Effector CD4-positive, alpha-beta T cell (primary cell): ENCODE measurements at places on chromosomes 1 and 21.

DNA sequence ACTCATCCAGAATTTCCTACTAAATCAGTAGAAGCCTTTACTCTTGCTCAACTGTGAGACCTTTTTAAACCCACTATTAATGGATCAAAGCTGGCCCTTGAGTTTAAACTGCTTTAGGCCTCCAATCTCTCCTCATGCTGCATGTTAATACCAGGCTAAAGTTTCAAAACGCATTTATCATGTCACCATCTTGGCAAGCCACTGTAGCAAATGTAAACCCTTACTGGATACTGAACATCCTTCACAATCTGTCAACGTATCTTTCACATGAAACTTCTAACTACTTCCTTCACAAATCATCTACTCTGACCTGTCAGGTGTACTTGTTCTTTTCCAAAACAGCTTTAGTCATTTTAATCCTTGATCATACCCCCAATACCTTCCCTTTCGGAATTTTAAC lies 3.0 kb downstream of the PAXBP1 start:
- DNase-seq, result no peak

DNA sequence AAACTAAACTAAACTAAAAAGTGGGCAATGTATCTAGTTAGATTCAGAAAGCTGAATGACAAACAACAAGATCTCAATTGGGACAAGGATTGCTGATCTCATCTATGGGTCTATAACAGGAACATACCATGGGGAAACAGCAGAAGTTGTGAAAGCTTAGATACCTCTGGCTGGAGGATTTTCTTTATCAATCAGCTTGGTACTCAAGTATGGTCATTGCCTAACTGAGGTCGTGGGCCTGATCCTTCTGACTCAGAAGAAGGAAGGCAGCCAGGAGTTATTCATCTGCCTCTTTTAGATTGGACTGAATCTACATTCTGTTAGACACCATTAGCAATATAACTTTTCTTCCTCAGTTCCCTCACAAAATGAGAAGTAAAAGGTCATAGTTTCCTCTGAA lies 39.7 kb downstream of the DNTTIP2 start:
- DNase-seq, result no peak

GRCh38 chr1:150207281-150207971 lies 28.5 kb downstream of the ANP32E start:
- DNase-seq, result no peak

GRCh38 chr1:231818337-231818736 lies 191.7 kb downstream of the DISC1 start:
- no peak for DNase-seq

DNA sequence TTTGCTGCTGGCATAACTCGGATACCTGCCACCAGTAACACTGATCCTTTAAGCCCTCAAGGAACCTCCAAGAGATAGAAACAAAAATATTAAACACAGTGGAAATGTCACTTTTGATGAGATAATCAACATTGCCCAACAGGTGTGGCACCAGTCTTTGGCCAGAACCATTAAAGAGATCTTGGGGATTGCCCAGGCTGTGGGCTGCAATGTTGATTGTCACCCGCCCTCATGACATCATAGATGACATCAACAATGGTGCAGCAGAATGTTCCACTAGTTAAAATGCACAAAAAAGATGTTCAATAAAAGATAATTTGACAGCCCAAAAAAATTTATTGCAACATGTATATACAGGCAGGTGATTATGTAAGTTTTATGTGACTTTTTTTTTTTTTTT lies 20.2 kb upstream of the ZMYM1 start:
- DNase-seq, result no peak

GRCh38 chr1:10074852-10075730 lies 42.3 kb downstream of the UBE4B start:
- DNase-seq, result no peak

GRCh38 chr1:97739596-97740103 lies 181.2 kb downstream of the DPYD start:
- DNase-seq, result no peak

DNA sequence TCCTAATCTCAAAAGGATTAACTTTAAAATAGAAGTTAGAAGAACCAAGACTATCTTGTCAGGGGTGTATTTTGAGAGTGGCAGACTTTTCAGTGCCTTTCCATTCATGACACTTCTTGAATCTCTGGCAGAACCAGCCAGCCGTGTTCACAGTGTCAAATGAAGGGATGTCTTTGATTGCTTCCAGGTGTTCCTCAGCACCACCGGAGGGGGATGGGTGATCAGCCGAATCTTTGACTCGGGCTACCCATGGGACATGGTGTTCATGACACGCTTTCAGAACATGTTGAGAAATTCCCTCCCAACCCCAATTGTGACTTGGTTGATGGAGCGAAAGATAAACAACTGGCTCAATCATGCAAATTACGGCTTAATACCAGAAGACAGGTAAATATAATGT lies 32.3 kb downstream of the FMO1 start:
- no peak for DNase-seq

GRCh38 chr1:32091176-32091575 lies 16.7 kb upstream of the KPNA6 start:
- DNase-seq, result no peak

DNA sequence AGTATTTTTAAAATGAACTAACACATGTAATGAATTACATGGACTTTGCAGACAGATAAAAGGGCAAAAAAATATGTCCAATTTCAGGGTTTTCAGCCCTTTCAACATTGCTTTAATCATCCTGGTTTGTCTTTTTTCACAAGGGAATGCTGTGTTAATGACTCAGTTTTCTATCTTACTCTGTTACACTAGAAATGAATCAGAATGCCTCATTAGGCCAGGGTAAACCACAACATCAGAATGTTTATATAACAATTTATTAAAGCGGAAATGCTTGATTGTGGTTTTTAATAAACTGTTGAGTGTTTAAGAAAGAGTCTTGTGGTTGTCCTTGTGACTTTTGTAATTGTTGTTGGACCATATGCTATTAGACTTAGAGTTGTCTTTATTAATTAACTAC lies 13.5 kb downstream of the GORAB start:
- no peak for DNase-seq

- no peak for DNase-seq
Observed at GRCh38 chr1:161378014-161378413, 10.3 kb upstream of the CFAP126 start.

DNA sequence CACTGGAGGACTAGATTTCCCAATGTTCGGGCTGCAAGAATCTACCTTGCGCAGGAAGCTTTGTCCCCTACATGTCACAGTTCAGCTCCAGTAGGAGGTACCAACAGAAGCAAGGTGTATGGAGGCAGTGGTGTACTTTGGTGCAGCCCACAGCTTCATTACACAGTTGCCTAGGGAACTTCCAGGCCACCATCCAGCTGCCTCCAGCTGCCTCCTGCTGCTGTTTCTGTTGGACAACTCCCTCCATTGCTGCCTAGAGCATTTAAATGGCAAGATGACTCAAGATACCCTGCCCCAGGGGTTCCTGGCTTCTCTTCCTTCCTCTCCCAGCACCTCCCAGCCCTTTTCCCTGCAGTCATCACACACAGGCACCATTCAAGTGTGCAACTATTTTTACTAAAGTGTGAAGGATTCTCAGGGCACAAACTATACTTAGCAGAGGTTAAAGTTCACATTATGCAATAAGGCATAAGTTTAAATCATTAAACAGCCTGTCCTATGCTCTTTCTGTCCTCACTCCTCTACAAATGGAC lies 39.0 kb upstream of the ATP1A1 start:
- no peak for DNase-seq

DNA sequence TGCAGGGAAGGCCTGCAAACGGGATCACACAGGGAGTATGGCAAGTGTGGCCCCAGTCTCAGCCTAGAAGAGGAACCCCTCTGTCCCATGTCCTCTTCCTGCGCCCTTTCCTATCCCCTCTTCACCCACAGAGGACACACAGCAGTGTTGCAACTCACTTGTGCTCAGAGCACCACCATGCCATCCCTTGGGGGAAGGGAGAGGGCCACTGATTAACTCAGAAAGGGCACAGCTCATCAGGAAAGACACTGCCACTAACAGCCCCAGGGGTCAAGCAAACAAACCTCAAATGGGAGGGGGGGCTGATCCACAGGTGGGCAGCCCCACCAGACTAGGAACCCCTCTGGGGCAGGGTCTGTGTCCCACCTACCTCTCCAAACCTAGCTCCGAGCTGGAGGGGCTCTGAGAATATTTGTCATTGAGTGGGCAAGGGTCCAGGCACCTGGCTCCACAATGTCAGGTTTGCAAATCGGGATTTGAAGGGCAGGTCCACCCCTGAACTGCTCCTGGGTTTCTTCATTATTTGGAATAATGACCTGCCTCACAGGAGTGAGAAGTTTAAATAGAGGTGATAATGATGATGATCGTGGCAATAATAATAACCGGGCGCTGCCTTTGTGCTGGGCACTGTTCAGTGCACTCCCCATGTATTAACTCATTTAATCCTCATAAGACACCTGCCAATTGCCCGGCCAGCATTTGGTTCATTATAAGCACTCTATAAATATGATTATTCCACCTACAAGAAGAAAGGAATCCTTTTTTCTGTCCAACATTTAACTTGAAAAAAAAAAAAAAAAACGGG lies 1.0 kb downstream of the ALDH4A1 start:
- DNase-seq, result no peak

DNA sequence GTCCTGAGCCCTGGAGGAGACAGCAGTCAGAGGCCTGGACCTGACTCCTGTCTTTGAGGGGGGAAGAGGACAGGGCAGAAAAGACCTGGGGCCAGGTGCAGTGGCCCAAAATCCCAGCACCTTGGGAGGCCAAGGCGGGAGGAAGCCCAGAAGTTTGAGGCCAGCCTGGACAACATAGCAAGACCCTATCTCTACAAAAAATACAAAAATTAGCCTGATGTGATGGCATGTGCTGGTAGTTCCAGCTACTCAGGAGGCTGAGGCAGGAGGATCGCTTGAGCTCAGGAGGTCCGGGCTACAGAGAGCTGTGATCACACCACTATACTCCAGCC lies 104.5 kb upstream of the ARHGEF16 start:
- no peak for DNase-seq

DNA sequence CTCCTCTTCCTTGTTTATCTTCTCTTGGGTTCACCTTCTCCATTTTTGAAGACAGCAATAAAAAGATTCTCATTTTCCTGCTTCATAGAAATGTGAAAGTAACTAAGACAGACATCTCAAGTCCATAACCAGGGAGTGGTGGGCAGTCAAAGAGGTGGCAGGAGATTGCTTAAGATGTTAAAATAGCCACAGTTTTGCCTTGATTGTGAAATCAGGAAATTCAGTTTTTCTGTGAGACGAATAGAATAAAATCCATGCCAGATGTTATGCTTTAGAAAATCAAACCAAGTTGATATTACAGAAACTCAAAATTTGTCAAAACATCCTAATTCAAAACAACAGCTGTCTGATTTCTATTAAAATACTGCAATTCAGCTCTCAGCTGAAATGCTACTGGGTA lies 57.2 kb downstream of the TNN start:
- DNase-seq, result no peak

DNA sequence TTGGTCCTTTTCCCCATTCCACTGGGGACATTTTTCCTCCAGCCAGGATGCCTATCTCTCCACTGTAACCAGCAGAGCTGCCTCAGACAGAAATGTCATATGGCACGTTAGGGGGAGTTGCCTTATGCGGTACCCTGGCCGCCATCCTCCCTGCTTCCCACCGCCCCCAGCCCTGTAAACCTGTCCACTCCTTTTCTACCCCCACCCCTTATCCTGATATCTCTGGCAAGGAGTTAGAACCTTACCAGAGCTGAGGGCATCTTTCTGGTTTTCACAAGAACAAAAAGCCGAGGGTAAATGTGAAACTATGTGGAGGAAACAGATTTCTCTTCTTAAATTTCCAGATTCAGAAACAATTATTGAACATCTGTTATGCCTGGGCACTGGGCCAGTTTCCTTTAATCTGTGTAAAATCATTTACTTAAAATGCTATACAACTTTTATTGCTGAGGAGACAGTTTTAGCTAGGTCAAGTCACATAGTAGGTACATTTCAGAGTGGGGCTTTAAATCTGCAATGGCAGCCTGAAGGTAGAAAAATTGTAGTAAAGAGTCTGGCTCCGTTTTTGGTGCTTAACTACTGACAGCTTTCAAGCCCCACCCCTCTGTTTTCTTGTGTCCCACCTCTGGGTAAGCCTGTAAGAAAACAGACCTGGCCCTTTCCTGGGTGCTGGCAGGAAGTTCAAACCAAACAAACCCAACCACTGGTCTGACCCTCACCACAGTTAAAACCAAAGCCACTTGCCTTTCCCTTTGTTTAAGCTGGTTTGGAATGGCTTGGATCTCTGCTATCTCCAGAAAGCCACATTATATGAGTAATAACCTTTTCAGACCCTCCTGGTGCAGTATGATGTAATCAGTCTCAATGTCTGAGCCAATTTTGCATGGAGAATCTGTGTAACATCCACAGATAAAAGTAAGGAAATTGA lies 319.0 kb downstream of the HHAT start:
- DNase-seq, result no peak

- DNase-seq, result no peak
Observed at GRCh38 chr1:56904663-56905397, 50.2 kb downstream of the C8A start.

- no peak for DNase-seq
Observed at GRCh38 chr21:33844104-33844889, 71.3 kb downstream of the ATP5PO start.

DNA sequence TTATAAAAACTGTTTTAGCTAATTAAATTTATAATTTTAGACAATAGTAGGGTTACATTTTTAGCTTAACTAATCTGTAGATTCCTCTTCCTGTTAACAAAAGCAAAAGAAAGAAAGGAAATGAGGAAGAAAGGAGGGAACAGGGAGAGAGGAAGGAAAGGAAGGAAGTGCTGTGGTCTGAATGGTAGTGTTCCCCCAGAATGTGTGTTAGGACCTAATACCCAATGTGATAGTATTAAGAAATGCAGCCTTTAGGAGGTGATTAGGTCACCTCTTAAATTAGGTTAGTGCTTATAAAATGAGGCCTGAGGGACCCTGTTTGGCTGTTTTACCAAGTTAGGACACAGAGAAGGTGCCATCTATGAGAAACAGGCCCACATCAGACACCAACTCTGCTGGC lies 136.9 kb upstream of the SAMSN1 start:
- no peak for DNase-seq

DNA sequence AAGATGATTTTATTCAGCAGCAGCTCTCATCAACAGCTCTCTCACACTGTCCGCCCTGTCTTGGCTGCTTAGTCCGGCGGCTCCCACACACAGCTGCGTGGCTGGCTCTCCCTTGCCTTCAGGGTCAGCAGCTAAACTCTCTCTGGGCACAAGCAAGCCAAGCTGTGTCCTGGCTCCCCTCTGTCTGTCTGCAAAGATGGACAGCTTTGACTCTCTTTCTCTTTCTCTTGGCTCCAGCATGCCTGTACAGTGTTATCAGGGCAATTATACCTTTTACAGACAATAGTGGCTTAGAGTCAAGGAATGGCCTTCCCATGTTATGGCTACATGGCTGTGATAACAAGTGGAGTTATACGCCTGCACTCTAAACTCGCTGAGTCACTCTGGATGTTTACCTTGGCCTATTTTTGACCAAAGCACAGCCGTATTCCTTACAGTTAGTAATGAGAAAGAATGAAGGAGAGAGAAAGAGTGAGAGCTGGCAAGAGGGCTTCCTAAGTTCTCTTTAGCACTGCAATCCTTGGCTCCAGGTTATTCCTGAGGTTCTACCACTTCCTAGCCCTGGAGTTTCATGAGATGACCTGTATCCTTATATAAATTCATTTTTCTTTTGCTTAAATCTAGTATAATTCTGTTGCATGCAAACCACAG lies 59.9 kb upstream of the ZSWIM5 start:
- no peak for DNase-seq

GRCh38 chr21:27425172-27425571 lies 458.3 kb upstream of the ADAMTS5 start:
- no peak for DNase-seq

- no peak for DNase-seq
Observed at GRCh38 chr1:17822741-17823426, 67.8 kb downstream of the ACTL8 start.

GRCh38 chr1:209341673-209342420 lies 241.7 kb upstream of the CAMK1G start:
- no peak for DNase-seq
